ENCODE measurements at places on chromosomes 7 and 10.

GRCh38 chr7:21911341-21911875, 34.3 kb downstream of the CDCA7L start:
- no peak for DNase-seq

- no peak for DNase-seq
Observed at GRCh38 chr10:111972109-111972508, 211.5 kb downstream of the GPAM start.

- no peak for DNase-seq
Observed at GRCh38 chr7:2540641-2541051, 14.7 kb downstream of the BRAT1 start.

- DNase-seq, result no peak
Observed at GRCh38 chr10:37733822-37734221, 123.6 kb downstream of the ZNF248 start.

- no peak for DNase-seq
Observed at GRCh38 chr7:122544463-122544862, 154.5 kb downstream of the RNF133 start.
